ENCODE measurements at places on chromosomes 7 and 10. TPM values are rescaled to one million over a fixed set of nuclear protein-coding genes. Genes with fewer than 3 reads are reported as not detected.

Gene SPDYE6
- not detected for total RNA-seq

Gene NRAP
- total RNA-seq, result 0.05 TPM

Gene ZNF488
- 4.9 TPM for total RNA-seq

Gene DNAJC12
- total RNA-seq, result 15.7 TPM

GRCh38 chr10:24463611-24464426, 254.9 kb downstream of the KIAA1217 start:
- peaks cover 25% of the 10 kb centered on the region for H3K36me3 ChIP-seq
- H3K27ac ChIP-seq, result peak overlapping the region; percentile 78
- peaks cover 32% of the 10 kb centered on the region for H3K4me1 ChIP-seq

DNA sequence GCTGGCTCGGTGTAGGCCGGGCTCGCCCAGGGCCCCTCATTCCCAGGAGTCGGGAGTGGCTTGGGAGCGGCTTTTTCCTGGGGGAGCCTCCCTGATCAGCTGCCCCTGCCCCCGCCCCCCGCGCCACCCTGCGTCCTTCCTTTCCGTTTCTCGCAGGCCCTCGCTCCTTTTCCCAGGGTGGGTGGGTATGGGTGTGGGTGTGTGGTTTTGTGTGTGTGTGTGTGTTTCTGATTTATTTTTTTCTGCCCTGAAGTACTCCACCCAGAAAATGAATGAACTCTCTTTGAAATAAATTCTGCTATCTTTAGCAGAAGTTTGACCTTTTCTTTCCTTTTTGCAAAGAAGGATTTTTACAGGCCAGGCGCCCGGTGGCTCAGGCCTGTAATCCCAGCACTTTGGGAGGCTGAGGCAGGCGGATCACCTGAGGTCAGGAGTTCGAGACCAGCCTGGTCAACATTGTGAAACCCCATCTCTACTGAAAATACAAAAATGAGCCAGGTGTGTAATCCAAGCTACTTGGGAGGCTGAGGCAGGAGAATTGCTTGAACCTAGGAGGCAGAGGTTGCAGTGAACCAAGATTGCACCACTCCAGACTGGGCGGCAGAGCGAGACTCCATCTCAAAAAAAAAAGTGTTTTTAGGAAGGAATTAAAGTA, 30.0 kb upstream of the AP5Z1 start:
- H3K36me3 ChIP-seq, result peaks cover 26% of the 10 kb centered on the region
- H3K27me3 ChIP-seq, result no peaks in the 10 kb centered on the region
- peak overlapping the region; percentile 77 for H3K4me3 ChIP-seq
- peaks cover 47% of the 10 kb centered on the region for H3K4me1 ChIP-seq
- peak overlapping the region; percentile 97 for H3K27ac ChIP-seq

GRCh38 chr10:3714967-3715366, 70.0 kb downstream of the KLF6 start:
- peaks cover 6% of the 10 kb centered on the region for H3K36me3 ChIP-seq
- H3K27ac ChIP-seq, result no peak overlapping the region
- H3K27me3 ChIP-seq, result peaks cover 9% of the 10 kb centered on the region
- H3K4me1 ChIP-seq, result peaks cover 9% of the 10 kb centered on the region

DNA sequence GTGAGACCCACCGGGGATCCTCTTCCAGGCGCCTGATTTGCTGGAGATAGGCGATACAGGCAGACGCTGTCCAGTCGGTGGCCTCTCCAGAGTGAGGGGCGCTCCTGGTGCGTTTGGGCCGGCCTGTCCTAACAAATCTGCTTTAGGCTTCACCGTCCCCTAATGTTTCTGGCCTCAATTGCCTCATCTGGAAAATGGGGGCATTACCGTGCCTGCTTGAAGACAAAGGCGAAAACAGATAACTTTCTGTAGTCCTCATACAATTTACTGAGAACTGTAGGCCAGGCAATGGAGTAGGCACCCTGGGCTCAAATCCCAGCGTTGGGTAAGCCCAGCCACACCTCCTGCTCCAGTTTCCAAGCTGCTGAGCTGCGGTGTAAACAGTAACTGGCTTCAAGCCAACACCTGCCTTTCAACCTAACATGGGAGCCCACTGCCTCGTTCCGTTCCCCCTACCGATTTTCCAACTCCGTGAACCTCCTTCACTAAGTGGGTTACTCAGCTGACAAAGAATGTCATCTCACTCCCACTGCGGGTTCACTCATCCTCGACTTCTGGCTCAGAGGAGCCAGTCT, 589 bp upstream of the ZFAND4 start:
- no peak overlapping the region for H3K27ac ChIP-seq
- DNase-seq, result no peak
- H3K27me3 ChIP-seq, result peaks cover 6% of the 10 kb centered on the region
- H3K4me1 ChIP-seq, result peaks cover 8% of the 10 kb centered on the region
- H3K4me3 ChIP-seq, result peak overlapping the region; percentile 86

- H3K4me1 ChIP-seq, result no peaks in the 10 kb centered on the region
- H3K27me3 ChIP-seq, result peaks cover 20% of the 10 kb centered on the region
- no peak overlapping the region for H3K27ac ChIP-seq
Observed at GRCh38 chr7:106048706-106049020, 63.4 kb downstream of the SYPL1 start.

DNA sequence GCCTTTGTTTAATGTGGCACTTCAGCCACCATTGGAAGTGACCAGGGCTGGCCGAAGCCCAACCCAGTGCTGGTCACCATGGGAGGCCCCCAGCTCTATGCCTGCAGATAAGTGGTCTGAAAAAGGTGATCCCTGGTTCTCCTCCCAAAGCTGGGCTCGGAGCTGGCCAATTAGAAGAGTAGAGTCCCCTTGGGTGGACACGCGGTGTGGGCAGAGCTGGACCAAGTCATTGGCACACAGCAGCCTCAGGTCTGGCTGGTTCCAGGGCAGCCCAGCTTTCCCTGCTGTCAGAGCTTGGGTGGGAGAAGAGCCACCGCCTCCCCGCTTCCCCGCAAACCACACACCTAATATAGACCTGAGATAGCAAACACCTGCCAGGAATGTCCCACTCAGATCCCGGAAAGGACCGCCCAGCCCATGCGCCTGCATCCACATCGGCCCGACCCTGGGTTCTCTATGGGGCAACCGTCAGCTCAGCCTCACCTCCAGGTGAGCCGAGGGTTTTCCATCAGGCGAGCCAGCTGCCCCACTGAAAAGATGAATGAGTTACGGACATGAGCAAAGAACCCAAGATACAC, 84.3 kb downstream of the TCERG1L start:
- H3K4me1 ChIP-seq, result no peaks in the 10 kb centered on the region
- H3K4me3 ChIP-seq, result no peak overlapping the region
- DNase-seq, result no peak
- no peaks in the 10 kb centered on the region for H3K36me3 ChIP-seq
- no peak overlapping the region for H3K27ac ChIP-seq

- peak; percentile 53 for DNase-seq
- H3K36me3 ChIP-seq, result no peaks in the 10 kb centered on the region
- H3K27ac ChIP-seq, result no peak overlapping the region
Observed at GRCh38 chr7:157520249-157520648, 183.4 kb downstream of the DNAJB6 start.

DNA sequence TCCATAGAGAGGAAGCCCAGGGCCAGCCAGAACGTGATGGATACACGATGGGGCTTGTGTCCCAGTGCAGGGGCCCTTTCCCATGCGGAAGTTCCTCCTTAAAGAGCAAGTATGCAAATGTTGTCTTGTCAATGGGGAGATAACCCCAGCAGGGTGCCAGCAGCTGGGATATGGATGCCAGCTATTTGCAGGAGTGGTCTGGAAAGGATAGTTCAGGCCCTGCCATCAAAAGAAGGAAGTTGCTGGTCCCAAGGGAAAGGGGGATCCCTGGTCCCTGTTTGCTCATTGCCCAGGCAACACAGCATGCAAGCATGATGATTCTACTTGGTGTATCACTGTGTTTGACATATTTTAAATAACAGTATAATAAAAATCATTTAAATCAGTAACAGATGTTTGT, 73.1 kb upstream of the HECW1 start:
- H3K4me3 ChIP-seq, result no peak overlapping the region
- no peaks in the 10 kb centered on the region for H3K4me1 ChIP-seq
- H3K27me3 ChIP-seq, result peaks cover 13% of the 10 kb centered on the region
- H3K36me3 ChIP-seq, result no peaks in the 10 kb centered on the region
- H3K27ac ChIP-seq, result no peak overlapping the region

Data from type B pancreatic cell (in vitro differentiated cells).